Naive B cell (primary cell): ENCODE measurements at places on chromosomes 11 and 22. TPM values are rescaled to one million over a fixed set of nuclear protein-coding genes. Genes with fewer than 3 reads are reported as not detected.

Gene NXPE4
- not detected for polyA plus RNA-seq

Gene LIMK2
- polyA plus RNA-seq, result 9.3 TPM

Gene PIH1D2
- not detected for polyA plus RNA-seq

Gene PANX3
- not detected for polyA plus RNA-seq

Gene CHRDL2
- not detected for polyA plus RNA-seq

Gene TESMIN
- polyA plus RNA-seq, result 1.6 TPM

Gene PRR33
- 0.19 TPM for polyA plus RNA-seq

DNA sequence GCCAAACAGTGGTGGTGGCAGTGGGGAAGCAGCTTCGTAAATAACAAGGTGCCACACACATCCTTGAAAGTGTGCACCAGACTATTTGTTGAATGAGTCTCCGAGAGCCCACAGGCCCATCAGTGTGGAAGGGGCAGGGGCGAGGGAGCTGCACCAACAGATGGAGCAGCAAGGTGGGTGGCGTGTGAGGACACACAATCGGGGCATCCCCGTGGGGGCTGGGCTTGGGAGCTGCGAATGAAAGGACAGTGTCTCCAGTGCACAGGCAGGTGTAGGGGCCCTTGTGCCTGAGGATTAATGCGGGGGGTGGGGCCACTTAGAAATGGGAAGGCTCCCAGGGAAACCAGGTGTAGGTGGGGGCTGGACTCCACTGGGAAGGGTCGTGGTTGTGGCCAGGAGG lies 2.8 kb downstream of the NRXN2 start:
- DNase-seq, result no peak

GRCh38 chr11:2268729-2269600 lies 1.4 kb downstream of the ASCL2 start:
- DNase-seq, result peak; percentile 38

- no peak for DNase-seq
Observed at GRCh38 chr11:16505481-16505880, 149.1 kb upstream of the SOX6 start.

GRCh38 chr11:112694813-112695212 lies 266.4 kb upstream of the NCAM1 start:
- no peak for DNase-seq

DNA sequence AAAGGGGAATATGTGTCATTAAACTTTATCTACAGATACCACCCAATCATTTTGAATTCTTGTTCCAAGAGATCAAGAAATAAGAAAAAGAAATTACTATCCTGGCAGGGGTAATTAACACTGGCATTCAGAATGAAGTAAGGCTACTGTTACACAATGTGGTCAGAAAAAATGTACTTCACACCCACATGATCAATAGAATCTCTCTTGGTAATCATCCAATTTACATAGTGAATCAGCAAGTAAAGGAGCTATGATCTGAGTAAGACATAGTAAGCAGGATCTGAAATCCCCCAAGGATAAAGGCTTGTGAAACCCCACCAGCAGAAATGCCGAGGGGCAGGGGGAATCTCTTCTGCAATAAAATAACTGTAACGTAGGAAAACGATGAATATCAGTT lies 466.5 kb downstream of the FAM181B start:
- DNase-seq, result no peak

GRCh38 chr11:126061707-126062678 lies 673 bp downstream of the CDON start:
- peak; percentile 1 for DNase-seq

DNA sequence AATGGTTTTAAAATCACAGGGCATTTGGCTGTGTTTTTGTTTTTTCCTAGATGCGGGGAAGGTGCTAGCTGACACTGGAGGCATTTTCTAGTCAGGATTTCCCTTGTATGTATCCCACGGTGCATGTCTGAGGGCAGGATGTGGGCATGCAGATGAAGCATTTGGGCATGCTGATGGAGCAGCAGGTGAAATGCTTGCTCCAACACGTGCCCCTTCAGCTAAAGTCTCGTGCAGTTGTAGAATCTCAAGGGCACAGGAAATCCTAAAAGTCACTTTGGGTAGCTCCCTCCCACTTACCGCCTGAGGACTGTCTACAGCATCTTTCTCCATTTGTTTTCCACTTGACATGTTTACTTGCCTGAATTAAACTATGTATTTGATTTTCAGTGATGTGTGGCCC lies 429.4 kb upstream of the B3GAT1 start:
- DNase-seq, result no peak

DNA sequence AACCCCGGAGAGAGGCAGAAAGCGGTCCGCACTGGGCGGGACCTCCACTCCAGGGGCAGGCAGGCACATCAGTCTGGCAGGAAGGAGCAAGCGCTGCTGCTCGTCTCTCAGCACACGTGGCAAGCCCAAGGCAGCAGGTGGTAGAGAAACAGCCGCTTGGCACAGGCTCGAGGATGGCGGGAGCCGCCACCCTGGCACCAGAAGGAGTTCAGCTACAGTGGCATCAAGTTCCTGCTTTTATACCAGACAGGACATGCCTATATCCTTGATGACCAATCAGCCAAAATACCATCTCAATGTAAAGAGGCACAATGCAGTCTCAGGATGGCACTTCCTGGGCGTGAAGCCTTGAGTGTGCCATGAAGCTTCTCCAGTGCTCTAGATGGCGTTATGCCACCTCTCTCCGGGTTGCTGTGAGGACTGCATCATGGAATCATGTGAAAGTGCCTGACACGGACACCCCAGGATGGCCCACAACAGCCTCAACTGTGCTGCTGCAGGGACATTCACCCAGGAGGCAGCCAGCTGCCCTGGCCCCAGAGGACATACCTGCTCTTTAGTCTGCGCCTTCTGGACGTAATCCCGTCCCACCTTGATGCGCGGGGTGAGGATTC lies 64.8 kb downstream of the APOL1 start:
- DNase-seq, result no peak

DNA sequence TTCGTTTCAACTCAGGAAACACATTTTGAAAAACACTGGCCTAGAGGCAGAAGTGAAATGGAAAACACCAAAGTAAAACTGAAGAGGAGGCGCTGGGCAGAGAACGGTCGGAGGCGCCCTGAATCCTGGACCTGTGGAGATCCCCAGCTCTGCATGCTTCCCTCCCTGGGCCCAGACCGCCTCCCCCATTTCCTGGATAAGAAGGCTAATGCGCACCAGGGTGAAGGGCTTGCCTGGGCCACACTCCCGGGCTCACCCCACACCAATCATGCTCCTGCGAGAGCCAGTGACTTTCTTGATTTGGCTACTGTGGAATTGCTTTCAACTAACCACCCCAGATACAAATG lies 167.1 kb downstream of the CRYBB2 start:
- no peak for DNase-seq

DNA sequence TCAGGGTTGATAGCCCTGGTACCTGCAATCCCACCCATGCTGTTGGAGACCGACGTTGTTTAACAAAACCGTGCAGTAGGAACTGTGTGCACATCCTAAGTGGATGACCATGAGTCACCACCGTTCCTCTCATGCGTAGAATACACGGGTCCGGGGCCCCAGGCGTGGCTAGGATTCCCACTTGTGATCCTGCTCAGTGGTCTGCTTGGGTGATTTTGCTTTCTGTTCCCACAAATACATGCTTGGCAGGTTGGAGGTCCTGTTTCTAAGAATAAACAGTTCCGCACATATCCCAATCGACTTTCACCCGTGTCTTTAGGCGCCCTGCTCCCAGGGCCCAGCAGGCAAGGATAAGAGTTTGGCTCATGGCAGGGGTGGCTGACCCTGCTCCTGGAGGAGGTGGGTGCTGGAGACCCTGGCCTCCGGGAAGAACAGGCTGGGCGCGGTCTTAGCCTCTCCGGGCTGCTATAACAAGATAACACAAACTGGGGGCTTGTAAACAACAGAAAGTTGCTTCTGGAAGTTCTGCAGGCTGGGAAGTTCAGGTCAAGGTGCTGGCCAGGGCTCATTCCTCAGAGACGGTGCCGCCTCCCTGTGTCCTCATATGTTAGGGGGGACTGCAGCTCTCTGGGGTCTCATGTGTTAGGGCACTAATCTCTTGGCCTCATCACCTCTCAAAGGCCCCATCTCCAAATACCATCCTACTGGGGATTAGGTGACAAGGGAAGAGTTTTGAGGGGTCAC lies 1028.3 kb downstream of the BRD1 start:
- no peak for DNase-seq

DNA sequence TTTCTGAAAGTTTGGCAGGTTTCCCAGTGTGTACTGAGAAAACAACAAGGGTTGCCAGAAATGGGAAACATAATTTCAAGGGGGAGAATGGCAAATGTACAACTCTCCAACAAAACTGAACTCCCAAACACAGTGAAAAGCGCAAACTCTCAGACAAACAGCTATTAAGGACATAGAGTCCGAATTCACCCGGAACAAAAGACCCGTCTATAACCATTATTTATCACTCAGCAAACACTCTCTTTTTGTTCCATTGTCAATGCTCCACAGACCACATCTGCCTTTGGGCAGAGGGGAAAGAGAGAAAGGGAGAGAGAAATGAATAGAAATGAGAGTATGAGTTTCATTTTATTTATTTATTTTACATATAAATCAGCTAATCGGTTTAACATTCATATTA lies 21.7 kb downstream of the KIRREL3 start:
- no peak for DNase-seq

- DNase-seq, result no peak
Observed at GRCh38 chr22:46637711-46638600, 17.8 kb downstream of the GRAMD4 start.

DNA sequence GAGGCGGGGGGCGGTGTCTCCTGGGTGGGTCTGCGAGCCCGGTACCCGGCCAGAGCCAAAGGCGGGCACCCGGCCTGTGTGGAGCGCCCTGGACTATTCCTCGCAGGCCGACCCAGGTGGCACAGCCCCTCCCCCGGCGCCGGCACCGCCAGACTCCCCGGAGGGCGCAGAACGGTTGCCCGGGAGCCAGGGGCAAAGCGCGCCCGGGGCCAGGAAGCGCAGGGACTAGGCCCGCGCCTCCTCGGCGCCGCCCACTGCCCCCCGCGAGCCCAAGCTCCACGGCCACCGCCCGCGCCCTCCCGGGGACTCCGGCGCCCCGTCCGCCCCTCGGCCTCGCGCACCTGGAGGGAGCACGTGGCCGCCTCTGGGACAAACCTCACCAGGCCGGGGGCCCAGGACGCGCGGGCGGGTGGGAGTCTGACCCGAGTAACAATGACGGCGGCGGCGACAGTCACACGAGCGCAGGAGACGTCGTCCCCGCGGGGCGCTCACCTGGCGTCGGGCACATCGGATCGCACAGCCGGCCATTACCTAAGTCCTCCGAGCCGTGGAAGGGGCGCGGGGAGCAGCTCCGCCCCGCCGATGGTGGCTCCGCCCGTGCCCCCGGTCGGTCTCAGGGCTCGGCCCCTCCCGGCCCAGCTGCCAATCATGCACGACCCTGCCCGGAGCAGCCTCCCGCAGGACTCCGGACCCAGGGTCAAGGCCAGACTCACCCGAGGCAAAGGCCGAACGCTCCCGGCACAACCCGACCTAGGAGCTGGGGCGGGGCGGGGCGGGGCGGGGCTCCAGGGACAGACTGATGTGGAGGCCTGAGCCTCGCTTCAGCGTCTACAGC lies 7.4 kb downstream of the PLXNB2 start:
- no peak for DNase-seq

DNA sequence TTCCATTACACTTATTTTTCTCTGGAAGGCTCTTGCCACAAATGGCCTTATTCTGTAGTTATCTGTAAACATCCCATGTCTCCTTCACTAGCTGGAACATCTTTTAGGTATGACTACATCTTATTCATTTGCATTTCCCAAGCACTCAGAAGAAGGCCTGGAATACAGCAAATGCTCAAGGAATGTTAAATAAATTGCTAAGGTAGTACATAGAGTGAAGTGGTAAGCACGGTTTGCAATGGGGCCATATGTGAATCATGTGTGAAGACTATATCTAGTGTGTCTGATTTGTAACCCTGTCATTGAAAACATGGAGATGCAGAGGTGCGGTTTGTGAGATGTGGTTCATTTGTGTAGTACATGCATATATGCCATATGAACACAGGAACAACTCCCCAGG lies 33.5 kb downstream of the GDPD4 start:
- no peak for DNase-seq

GRCh38 chr22:26476705-26477340 lies 6.8 kb downstream of the HPS4 start:
- no peak for DNase-seq

DNA sequence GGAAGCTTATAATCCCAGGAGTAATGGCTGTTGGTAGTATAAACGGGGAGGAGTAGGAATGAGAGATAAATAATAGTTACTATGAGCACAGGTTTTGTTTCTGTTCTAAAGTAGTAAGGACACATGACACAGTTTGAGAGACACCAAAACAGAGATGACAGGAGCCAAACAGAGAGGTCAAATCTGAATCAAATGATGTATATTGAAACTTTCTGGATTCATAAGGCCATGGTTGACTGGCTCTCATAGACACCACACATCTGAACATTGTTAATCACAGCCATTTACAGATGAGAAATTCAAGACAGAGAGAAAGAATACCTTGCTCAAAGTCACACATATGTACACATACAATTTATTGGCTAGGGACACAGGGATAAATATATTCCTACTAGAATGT lies 63.4 kb upstream of the UCP3 start:
- no peak for DNase-seq

GRCh38 chr11:2368851-2369180 lies 8.3 kb upstream of the CD81 start:
- DNase-seq, result no peak

GRCh38 chr11:34002420-34002819 lies 49.1 kb upstream of the CAPRIN1 start:
- no peak for DNase-seq
